Activated CD4-positive, alpha-beta memory T cell treated with anti-CD3 and anti-CD28 coated beads for 36 hours (primary cell): ENCODE measurements at places on chromosomes 3 and 15.

DNA sequence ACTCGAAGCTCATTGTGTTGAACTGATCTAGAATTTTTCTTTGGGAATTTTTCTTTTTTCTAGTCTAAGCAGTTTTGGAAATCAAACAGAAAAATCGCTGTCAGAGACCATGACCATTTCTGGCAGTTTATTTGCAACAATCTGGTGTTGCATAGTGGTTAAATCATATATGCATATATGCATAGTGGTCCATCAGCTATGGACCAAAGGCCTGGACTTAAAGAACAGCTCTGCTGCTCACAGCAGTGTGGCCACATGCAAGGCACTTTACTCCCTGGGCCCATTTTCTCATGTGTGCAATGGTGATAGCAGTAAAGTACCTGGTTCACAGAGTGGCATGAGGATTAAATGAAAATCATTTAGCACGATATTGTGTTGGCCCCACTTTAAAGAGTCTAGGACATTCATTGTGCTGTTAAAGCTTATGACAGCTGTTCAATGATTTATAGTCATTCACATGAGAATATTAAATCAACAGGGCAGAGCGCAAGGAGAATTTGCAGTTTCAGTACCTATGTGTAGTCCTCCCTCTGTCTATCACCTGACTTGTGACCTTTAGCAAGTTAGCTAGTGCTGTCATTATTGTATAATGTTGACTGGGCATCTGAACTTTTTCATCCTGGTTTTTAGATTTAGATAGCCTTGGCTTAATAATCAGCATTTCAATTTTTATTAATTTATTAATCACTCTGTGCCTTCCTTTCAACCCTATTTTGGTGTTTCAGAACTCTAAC lies 46.4 kb downstream of the BLM start:
- no peak for DNase-seq

DNA sequence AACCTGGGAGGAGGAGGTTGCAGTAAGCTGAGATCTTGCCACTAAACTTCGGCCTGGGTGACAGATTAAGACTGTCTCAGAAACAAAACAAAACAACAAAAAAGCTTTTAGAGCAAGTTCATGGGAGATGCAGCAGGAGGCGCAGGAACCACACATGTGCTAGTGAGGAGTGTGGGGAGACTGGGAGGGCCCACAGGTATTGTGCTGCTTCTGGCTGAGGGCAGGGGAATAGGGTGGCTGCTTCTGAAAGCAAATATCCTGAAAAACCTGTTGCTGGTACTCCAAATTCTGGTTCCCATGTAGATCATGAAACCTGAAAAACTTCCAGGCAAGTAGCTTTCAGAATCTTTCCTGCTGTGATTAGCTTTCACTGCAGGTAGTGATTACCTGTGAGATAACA lies 22.1 kb downstream of the TYRO3 start:
- DNase-seq = peak; percentile 13

DNA sequence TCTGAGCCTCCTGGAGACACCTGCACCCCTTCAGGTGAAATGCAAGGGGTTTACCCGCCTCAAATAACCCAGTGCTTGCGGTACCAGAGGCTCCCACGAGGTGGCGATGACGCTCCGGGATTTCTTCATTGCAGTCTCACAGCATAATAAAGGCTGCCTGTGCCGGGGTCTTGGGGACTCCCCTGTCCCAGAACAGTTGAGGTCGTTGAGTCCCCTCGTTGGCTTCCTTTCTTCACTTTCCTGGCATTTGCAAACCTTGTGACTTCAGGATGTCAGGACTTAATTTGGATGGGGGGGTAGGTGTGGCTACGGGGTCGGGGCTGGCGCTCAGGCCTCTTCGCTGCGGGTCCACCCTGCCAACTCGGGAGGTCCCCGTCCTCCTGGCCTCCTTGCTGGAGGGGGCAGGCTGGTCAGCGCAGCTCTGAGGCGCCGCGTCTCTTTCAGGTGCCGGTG lies 1.3 kb downstream of the GNAT1 start:
- peak; percentile 89 for DNase-seq

- no peak for DNase-seq
Measured at GRCh38 chr3:25427942-25428788, at the start of gene RARB. TSS of gene RARB (plus strand) at chr3:25428263. CDS start at chr3:25428732, 469 bp downstream.

DNA sequence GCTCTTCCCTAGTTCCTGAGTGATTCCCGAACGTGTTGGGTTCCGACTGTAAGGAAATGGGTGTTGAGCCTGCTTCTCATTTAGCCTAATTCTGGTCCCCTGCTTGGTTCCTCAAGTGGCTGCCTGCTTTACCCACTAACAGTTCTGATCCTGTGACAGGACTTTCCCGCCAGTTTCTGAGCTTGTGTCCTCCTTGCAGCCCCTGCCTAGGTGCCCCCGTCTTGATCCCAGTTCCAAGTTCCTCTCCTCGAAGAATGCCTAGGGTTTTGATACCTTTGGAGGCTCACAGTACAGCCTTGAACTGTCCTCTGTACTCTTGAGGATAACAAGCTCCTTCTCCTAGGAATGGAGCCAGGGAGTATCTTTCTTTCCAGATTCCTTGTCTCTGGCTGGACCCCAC lies 12.0 kb upstream of the RASGRF1 start:
- DNase-seq = no peak

DNA sequence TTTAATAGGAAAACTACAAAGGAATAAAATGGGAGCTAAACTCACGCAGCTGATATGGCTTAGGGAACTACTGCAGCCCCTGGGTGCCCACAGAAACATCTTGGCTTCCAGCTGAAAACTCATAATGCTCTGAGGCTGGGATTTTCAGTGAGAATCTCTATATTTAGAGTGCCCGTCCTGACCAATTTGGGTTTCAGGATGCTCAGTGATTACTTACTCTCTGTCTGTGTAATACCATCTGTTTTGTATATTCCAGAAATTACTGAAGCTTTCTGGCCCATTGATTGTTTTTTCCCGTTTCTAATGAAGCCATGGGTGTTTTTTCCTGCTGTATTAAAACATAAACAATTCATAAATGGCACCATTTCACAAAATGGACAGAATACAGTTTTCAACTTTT lies 50.6 kb upstream of the ZNF385D start:
- no peak for DNase-seq

DNA sequence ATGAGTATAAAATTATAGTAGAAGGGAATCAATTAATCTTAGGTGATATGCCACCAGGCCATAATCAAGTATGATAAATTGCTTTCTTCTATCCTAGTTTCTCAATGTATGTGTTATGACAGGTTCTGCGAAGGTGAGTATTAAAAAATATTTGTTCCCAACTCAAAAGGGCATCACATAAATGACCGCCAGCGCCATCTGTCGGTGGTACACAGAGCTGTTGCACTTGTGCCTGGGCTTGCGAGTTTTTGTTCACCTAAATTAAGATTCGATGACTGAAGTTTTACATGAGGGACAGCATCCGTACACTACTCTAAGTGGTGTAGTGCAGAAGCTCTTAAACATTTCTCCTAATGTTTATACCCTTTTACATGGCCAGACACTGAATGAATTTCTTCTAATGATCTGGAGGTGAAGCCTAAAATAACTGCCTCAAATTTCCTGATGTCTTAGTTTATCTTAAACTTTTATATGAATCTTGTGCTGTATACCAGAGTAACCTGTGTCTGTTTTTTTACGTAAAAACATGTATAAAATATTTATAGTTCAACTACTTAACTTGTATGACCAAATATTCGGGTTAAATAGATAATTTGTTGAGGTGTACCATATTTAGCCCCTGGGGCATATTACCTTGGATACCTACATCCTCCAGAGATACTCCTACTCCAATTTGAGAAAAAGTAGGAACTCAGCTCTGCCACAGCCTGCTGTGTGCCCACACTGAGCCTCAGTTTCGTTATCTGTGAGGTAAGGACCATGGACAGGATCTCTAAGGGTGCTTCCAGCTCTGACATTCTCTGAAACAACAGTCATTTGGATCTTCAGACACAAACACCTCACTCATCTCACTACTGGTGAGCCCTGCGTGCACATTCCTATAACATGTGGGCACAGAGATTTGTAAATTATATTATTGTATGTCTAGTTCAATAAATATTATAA lies 365.6 kb downstream of the MAGI1 start:
- DNase-seq = peak; percentile 24

GRCh38 chr15:64558460-64559179 lies 98.2 kb downstream of the ZNF609 start:
- DNase-seq = no peak

DNA sequence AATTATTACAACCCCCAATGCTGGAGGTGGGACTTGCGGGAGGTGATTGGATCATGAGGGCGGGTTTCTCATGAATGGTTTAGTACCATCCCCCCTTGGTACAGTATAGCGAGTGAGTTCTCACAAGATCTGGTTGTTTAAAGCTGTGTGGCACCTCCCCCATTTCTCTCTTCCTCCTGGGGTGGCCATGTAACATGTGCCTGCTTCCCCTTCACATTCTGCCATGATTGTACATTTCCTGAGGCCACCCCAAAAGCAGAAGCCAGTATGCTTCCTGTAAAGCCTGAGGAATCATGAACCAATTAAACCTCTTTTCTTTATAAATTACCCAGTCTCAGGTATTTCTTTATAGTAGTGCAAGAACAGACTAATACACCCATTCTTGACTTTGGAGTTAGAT lies 20.3 kb upstream of the PROK2 start:
- DNase-seq = no peak

DNA sequence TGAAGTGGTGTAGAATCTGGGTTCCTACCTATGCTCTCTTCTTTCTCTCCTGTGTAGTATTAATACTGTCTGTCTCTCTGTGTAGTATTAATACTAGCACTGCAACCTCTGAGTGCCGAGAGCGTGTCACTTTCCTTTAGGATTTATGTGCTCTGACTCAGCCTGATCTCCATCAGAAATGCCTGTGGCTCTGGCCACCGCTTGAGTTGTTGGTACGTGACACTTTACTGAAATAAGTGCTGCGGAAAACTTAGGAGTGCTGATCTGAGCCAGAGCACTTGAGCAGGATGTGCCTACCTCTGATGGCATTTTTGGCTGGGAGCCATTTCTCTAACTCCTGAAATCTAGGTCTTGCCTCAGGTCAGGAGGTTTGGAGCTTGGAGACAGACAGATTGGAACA lies 807.4 kb downstream of the SQOR start:
- DNase-seq = no peak

DNA sequence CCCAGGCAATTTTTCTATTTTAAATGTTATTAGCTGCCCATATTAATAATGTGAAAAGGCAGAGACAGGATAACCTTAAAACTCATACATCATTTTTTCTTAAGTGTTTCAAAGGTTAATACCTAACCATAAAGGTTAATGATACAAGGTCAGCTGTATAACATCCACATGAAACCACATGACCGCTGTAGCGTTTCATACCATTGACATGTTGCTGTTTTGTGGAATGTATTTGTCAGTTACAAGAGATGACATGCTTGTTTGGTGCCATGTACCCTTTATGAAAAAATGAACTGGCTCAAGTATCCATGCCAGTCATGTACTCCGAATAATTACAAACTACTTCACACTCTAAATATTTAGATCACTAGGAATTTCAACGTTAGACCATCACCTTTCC lies 207.4 kb downstream of the FMN1 start:
- no peak for DNase-seq

GRCh38 chr15:101198031-101198575 lies 53.7 kb downstream of the CHSY1 start:
- DNase-seq = no peak

GRCh38 chr15:52076889-52077781 lies 35.4 kb downstream of the BCL2L10 start:
- peak; percentile 44 for DNase-seq

GRCh38 chr3:44845528-44846520 lies 15.9 kb upstream of the TMEM42 start:
- DNase-seq = no peak

GRCh38 chr3:157204431-157204830 lies 44.5 kb upstream of the CCNL1 start:
- DNase-seq = no peak

DNA sequence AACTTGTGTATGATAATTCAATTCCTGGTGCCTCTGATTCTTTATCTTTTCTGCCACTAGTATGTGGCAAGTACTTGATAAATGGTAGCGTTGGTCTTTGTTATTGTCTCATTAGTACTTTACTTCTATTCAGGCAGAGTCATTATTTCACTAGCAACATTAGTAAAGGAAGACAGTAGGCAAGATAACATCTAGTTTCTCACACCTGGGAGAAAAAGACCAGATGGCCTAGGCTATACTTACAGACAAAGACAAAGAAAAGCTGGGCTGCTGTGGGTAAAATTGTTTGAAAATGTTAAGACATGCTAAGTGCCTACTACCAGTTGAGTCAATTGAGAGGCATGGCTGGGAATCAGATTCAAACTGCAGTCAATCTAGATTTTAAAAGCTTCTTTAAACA lies 198.7 kb upstream of the CMC1 start:
- no peak for DNase-seq

GRCh38 chr3:134829721-134830120 lies 34.7 kb downstream of the EPHB1 start:
- DNase-seq = no peak

DNA sequence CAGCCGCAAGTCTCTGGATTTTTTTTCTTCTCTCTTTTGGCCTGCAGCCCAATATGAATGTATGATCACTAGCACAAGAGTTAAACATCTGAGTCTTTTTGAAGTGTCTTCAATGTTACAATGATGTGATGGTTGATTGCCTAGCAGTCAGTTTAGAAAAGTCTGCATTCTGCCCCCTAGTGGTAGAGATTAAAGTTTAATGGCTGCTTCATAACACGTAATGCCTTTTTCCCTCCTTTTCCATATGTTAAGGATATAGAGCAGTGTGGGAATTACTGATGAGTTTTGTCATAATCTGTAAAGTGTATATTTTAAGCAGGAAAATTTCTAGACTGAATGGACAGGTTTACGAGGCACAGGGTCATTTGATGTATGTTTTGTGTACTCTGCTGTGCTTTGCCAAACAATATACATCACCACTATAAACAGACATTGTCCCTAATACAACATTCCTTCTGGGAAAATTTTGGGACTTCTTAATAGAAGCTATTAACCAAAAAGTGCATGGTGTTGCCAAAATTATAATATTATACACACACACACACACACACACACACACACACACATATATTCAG lies 1038.5 kb upstream of the NR2F2 start:
- no peak for DNase-seq

GRCh38 chr3:118029049-118029448 lies 1005.6 kb downstream of the IGSF11 start:
- no peak for DNase-seq

DNA sequence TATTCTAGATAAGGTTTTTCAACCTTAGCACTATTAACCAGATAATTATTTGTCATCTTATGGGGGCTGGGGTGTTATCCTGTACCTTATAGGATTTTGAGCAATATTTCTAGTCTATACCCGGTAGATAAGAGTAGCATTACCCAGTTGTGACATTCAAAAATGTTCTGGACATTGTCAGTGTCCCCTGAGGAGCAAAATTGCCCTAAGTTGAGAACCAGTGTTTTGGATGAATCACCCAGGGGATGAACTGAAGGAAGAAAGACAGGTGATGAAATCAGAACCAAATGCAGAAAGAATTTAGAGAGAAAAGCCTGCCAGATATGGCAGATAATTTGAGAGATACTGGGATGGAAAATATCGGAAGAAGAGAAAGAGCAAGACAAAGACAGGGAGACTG lies 58.2 kb downstream of the KCNH8 start:
- no peak for DNase-seq
